ENCODE measurements at places on chromosomes 2 and 18.

DNA sequence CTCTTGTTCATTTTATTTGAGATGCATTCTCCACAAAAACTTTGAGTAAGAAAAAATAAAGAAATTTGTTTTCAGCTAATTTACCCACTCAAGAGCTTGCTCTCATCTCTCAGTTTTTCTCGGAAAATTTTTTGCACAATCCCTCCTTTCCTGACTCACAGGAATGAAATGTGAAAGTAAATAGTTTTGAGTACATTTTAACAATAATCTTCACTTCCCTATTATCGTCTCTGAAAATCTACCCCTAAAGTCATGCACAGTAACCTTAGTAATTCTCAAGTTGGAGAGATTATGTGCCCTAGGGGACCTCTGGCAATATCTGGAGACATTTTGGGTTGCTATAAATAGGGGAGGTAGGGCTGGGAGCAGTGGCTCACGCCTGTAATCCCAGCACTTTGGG, 2.6 kb downstream of the CYB5A start:
- no peak for DNase-seq

DNA sequence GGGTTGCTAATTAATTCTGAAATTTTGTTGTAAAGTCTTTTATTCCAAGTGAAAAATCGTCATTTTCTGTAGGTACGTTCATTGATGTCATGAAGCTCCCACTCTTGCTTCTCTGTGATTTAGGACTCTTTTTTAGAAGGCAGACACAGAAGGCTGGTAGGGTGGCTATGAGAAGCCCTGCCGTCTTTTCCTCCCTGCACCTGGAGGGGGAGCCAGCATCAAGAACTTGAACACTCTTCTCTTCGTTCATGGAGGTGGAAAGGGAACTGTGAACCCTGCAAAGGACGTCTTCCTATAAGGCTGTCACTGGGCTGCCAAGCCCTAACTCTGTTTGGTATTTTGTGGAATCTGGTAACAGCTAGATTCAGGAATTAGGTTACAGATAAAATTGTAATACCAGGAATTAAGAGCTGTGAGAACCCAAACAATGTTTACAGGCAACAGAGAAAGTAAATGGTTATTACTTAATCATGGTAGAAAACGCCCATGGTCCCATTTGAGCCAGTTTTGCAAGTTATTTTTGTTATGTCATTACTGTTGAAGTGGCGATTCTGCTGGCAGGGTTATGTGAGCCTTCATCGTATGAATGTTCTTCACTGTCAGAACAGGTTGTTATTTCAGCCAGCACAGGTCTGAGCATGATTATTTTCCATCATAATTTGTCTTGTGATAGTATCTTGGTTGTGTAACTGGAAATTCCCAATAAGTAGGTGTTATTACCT, 112.2 kb downstream of the OSBPL6 start:
- DNase-seq, result peak; percentile 53

GRCh38 chr18:48345596-48345995, 63.6 kb downstream of the ZBTB7C start:
- no peak for DNase-seq

- DNase-seq, result no peak
These were observed 40.7 kb downstream of the SLC39A10 start for GRCh38 chr2:195697681-195698220.

GRCh38 chr2:101330253-101330933, 21.9 kb upstream of the RNF149 start:
- no peak for DNase-seq
